ENCODE measurements at places on chromosomes 6 and 20.

DNA sequence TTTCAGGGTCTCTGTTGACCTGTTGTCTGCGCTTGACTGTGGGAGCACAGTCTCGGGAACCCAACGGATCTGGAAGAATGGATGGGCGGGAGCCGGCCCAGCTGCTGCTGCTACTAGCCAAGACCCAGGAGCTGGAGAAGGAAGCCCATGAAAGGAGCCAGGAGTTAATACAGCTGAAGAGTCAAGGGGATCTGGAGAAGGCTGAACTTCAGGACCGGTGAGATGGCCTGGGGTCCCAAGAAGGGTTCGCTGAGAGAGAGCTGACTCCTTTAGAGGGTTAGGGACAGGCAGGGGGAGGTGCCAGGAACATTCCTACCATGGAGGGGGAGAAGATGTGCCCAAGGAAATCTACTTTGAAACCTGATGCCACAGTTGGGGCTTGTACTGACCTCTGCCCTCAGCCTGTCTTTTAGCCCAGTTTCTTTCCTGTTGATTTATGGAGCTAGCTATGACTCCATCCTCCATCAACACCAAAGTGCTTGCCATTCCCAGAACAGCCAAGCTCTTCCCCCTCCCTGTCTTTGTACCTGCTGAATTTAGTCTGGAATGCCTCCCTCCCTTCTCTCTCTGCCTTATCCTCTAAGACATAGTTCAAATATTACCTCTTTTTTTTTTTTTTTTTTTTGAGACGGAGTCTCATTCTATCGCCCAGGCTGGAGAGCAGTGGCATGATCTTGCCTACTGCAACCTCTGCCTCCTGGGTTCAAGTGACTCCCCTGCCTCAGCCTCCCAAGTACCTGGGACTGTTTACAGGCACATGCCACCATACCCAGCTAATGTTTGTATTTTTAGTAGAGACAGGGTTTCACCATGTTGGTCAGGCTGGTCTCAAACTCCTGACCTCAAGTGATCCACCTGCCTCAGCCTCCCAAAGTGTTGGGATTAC lies 12.2 kb downstream of the CEP250 start:
- DNase-seq = no peak

DNA sequence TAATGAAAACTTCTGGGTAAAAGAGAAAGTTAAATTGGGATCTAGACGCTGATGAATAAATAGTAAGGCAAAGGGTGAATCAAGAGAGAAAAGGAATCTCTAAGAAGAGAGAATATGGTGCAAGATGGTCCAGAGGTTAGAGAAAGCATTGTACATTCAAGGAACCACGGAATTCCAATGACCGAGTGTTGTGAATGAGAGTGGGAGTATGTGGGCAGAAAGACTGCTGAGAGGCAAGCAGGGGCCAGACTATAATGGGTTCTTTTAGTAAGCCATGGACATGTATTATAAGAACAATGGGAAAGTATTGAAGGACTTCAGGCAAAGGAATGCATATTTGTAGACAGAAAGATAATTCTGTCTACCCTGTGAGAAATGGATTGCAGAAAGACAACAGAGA lies 45.2 kb downstream of the SPTLC3 start:
- DNase-seq = no peak

DNA sequence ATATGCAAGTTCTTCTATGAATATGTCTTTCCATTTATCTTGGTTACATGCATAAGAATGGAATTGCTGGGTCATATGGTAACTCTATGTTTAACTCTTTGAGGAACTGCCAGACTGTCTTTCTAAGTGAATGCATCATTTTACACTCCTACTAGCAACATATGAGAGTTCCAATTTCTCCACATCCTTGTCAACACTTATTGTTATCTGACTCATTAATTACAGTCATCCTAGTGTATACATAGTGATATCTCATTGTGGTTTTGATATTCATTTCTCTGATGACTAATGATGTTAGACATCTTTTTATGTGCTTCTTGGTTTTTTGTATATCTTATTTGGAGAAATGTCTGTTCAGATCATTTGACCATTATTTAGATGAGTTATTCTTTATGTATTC lies 96.7 kb upstream of the LAMP5 start:
- DNase-seq = no peak

DNA sequence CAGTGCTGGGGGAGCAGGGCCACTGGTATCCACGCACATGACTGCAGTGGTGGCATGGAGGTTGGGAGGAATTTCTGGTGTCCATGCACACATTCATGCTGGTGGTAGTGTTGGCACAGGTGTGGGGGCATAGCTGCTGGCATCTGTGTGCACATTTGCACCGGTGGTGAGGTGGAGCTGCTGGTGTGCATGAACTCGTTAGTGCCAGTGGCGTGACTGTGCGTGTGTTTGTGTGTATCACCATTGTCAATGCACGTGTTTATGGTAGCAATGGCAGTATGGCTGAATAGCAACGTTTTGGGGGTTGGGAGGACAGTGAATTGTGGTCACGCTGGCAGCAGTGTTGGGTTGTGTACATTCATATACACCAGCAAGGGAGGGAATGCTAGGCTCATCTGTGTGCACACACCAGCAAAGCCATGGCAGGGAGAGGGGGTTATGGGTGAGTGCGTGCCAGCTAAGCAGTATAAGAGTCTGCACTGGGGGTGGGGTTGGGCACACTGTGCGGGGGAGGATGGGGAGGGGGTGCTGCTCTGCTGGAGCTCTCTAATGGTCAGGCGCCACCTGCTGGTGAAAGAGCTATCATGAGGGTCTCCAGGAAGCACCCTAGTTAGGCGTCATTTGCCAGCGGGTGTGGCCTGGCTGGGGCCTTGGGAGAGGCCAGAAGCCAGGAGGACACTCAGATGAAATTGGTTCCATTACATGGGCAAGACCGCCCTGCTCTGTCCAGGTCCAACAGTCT lies 626.1 kb upstream of the ID4 start:
- DNase-seq = no peak

- DNase-seq = no peak
These were observed 424.2 kb downstream of the FOXA2 start for GRCh38 chr20:22160101-22160652.

DNA sequence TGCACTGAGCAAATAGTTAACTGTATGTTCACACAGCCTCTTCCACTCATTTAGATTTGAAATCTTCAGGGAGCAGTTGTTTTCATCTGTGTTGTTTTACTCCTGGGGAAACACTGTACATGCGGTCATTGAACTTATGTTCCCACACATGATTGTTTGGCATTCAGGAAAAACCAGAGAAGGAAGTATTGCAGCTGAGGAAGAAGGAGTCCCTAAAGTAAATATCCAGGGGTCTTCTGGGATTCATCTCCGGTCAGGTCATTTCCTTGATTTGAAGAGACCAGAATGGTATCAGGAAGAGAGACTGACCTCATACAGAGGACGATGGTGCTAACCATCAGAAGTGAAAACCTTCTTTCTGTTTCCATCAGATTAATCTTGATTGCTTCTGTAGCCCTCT lies 52.5 kb downstream of the DCBLD1 start:
- no peak for DNase-seq

DNA sequence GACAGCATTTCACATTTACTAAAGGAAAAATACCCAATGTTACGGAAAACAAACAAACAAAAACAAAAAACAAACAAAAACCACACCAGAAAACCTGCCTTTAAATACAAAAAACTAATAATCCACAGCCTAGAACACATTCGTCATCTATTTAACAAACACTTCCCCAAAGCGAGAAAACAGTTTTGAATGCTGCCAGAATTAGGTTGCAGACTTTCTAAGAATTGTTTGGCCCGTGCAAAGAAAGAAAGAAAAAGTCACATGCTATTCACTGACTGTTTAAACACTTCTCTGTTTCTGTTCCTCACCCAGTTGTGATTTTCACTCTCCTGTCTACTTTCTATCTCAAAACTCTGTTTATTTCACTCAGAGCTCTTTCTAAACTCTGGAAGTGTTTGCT lies 52.5 kb downstream of the BCAS1 start:
- no peak for DNase-seq

DNA sequence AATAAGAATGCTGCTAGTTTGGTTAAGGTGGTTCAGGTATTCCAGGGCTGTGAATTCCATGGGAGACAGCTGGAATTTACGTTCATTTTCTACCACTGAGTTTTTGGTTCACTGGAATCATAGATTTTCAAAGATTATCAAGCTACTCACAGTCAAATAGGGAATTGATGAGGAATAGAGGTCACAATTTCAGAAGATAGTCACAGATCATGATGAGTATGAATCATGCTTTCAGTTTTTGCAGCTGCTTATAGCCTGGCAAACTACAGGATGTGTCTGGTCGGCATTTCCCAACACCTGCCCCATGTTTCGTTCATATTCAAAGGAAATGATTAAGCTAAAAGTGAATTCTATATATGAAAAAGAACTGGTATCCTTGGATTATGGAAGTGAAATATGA lies 58.7 kb downstream of the BCKDHB start:
- DNase-seq = no peak

DNA sequence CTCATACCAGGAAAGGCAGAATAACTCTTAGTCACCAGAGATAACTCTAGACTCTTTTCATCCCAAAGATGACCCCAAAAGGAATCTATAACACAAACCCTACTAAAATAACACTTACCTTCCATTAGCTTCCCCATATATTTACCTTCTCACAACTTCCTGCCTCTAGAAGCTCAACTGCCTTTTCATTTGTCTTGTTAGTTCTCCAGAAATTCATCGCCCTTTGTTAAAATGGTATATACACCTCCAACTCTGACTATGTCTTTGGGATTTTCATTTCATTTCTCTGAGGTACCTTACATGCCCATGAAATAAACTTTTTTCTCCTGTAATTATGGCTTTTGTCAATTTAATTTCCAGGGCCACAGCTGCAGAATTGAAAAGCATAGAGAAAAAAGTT lies 33.5 kb downstream of the GCM1 start:
- DNase-seq = no peak

DNA sequence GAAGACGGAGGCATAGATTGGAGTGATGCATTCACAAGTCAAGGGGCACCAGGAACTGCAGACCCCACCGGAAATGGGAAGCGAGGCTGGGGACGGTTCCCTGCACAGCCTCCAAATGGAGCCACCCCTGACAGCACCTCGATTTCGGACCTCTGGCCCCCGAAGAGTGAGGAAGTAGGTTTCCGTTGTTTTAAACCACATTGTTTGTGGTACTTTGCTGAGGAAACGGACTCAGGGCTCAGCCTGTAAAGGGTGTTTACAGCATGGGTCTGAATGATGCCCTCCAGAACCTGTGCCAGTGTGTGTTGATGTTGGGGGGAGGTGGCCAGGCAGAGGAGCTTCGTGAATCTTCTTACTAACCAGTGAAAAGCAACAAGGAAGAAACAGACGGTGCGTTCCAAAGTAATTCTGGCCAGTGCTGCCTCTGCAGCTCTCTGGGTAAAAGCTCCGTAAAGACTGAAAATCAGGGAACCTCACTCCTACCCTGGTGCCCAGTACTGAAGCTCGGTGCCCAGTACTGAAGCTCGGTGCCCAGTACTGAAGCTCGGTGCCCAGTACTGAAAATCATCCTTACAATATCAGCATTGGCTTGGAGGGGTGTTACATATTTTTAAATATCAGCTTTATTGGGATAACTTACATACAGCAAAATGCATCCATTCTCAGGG lies 30.1 kb upstream of the CCR6 start:
- DNase-seq = no peak

GRCh38 chr6:125611573-125612344 lies 137.7 kb upstream of the HEY2 start:
- peak; percentile 42 for DNase-seq

- no peak for DNase-seq
These were observed 30.7 kb downstream of the HDGFL1 start for GRCh38 chr6:22600059-22600458.

GRCh38 chr20:1478566-1478965 lies 11.9 kb upstream of the NSFL1C start:
- no peak for DNase-seq

GRCh38 chr20:7841291-7841970 lies 98.8 kb downstream of the HAO1 start:
- DNase-seq = no peak

GRCh38 chr6:163902993-163903392 lies 488.5 kb downstream of the QKI start:
- DNase-seq = no peak

DNA sequence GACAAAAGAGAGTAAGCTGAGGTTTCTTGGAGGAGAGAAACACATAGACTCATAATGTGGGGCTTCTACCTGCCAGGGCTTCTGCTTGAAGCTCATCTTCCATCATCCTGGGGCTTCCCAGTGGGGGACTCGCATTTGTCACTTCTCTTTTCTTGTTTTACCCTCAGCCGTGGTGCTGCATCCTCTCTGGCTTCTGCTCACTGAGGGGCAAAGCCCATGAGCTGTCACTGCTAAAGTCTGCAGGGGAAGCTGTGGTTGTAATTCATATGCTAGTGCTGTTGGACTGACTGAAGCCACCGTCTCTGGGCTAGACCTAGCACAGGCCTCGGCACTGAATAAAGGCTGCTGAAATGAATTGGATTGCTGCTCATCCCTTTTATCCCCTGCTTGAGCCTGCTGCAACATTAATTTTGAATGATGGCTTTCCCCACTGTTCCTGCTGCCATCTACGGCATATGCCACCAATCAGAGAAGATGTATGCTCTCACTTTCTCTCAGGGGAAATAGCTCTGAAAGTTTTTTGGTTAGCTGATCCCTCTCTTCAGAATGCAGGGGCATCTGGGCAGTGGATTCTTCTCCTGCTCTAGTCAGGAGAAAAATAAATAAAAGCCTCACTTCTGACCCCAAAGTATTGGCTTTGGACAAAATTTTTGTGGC lies 568.4 kb upstream of the MAP3K7 start:
- no peak for DNase-seq

GRCh38 chr20:869606-870005 lies 36.1 kb downstream of the FAM110A start:
- DNase-seq = no peak

DNA sequence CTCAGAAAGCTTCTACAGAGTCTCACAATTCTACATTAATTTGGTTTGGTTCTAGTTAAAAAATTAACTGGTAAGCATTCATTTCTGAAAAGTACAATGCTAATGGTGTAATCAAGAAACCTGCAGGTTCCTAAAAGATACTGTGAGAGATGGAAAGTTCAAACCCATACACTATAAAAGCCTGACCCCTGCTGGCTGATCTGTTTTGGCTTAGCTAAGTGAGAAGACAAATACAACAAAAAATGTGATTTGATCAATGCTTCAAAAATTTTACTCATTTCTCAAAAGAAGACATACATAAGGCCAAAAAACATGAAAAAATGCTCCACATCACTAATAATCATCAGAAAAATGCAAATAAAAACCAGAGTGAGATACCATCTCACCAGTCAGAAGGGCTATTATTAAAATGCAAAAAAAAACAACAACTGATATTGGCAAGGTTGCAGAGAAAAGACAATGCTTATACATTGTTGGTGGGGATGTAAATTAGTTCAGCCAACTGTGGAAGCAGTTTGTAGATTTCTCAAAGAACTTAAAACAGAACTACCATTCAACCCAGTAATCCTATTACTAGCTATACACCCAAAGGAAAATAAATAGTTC lies 102.8 kb downstream of the MOXD1 start:
- DNase-seq = no peak
